ENCODE measurements at places on chromosomes 13 and 19. TPM values are rescaled to one million over a fixed set of nuclear protein-coding genes. Genes with fewer than 3 reads are reported as not detected.

DNA sequence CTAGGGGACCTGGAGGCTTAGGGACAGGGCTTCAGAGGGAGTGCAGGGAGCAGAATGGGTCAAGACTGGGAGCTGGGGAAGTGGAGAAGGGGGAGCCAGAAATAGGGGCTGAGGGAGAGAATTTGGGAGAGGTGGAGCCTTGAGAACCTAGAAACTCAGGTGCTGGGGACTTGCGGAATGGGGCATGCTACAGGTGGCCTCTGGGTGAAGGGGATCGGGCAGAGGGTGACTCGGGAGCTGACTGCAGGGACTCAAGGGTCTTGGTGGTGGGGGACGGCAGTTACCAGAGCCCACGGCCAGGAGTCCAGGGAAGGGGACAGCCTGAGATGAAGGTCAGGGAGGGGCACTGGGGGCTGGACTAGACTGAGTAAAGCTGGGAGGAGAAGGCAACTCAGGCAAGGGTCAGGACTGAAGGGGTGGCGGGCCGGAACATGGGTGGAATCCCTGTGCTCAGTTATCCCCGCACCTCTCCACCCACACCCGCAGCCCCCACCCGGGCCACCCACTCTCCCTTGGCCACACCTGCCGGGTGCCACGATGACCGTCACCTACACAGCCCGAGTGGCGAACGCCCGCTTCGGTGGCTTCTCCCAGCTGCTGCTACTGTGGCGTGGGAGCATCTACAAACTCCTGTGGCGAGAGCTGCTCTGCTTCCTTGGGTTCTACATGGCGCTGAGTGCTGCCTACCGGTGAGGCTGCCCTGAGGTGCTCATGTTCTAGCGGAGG is 628 bp downstream of the BEST2 start:
- no peak for DNase-seq

GRCh38 chr13:75025956-75026355 is 456.0 kb downstream of the TBC1D4 start:
- DNase-seq = no peak

GRCh38 chr13:30295116-30295515 is 12.2 kb downstream of the KATNAL1 start:
- no peak for DNase-seq

DNA sequence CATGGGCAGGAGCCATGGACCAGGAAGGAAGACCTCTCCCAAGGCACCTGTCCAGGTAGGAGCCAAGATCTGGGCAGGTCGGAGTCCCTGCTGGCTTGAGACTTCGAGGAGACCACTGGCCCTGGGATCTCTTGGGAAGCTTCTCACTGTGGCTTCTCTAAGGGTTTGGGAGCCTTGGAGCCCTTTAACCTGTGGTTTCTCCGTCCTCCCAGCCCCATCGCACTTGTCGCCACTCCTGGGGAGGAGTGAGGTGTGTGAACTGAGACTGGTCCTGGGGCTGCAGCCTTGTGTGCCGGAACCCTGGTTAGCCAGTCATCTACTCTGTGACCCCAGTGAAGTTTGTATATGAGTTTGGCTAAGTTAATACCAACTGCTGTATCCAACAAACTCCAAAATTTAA is 8.2 kb downstream of the ZNF805 start:
- no peak for DNase-seq

DNA sequence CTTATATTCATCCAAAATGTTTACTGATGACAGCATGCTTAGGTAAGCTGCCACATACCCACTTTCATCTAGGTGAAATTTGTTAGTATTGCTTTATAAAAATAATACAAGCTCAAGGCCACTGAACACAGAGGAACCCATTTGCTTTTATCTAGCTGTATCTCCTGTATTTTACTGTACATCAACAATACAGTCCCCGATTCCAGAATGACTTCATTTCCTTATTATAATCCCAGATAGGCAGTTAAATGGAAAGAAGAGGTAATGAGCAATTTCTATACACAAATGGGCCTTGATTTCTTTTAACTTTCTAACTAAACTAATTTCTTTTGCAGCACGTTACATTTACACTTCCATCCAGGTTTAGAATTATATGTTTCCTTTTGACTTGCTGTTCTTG is 86.2 kb downstream of the SHISA2 start:
- DNase-seq = no peak

- no peak for DNase-seq
Measured at GRCh38 chr19:51356159-51356801, 9.9 kb downstream of the ETFB start.

- no peak for DNase-seq
Measured at GRCh38 chr13:51825165-51825592, 19.8 kb downstream of the TMEM272 start.

GRCh38 chr19:30890033-30890432 is 459.2 kb downstream of the TSHZ3 start:
- DNase-seq = no peak

Gene RPS16
- total RNA-seq = 1,958 TPM

GRCh38 chr19:57324992-57325391 is 4.7 kb downstream of the ZNF543 start:
- no peak for DNase-seq

GRCh38 chr13:94480672-94481145 is 1.2 kb upstream of the DCT start:
- DNase-seq = peak; percentile 77

DNA sequence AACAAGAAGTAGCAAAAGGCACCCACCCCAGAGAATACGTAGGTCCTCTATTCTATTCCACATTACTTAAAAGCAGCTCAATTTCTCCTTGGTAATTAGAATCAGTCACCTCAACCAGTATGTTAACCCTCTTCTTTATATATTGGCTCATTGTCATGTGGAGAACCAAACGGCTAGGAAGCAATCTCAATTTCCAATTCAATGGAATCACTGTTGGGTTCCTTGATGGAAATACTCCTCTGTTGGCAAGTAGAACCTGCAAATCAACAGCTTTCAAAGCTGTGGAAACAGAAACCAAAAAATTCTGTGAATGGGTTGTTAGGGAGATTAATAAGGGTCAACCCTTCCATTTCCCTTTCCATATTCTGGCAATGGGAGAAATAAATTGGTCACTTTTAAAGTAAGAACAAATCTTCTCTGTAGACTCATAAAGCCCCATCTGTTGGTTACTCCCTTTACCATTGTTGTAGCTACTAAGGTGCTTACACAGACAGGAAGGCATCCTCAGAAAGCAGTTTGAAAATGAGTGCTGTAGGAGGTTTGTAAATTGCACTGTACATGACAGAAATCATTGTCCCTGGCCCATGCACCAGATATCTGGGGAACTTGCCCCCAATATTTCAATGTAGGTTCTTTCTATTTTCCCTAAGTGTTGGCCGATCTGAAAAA is 138.6 kb upstream of the UFM1 start:
- no peak for DNase-seq

DNA sequence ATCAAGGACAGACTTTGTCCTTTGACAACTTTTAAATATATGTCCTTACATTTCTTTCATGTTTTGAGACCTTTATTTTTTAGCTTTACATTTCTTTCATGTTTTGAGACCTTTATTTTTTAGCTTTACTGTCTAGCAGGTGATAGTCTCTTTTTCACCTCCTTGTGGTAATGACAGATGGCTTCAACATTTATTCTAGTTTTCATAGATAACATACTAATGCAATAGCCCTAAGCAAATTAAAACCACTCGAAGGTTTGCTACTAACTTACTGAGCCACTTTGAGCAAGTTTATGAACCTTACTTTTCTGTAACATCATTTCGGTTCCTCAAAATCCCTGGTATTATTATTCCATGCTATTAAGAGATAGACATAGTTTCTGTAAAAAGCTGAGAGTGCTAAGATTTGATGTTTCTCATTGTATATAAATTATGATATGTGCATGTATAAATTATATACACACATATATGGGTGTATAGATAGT is 4.5 kb downstream of the DACH1 start:
- DNase-seq = no peak

DNA sequence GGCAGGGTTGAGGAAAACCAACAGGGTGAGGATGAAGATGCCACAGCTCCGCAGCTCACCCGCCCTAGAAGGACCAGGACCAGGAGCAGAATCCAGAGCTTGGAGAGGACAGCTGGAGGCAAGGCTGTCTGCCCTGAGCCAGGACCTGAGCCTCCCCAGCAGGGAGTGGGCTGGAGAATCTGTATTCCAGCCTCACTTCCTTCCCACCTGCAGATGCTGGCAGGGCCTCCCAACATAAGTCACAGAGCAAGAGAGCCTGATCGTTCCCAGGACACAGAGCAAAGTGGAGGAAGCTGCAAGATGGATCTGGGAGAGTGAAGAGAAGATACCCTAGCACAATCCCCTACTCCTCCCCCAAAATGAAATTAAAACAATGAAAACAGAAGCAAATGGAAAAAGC is 61.7 kb upstream of the WASF3 start:
- DNase-seq = no peak

Gene KLC3
- total RNA-seq = not detected

DNA sequence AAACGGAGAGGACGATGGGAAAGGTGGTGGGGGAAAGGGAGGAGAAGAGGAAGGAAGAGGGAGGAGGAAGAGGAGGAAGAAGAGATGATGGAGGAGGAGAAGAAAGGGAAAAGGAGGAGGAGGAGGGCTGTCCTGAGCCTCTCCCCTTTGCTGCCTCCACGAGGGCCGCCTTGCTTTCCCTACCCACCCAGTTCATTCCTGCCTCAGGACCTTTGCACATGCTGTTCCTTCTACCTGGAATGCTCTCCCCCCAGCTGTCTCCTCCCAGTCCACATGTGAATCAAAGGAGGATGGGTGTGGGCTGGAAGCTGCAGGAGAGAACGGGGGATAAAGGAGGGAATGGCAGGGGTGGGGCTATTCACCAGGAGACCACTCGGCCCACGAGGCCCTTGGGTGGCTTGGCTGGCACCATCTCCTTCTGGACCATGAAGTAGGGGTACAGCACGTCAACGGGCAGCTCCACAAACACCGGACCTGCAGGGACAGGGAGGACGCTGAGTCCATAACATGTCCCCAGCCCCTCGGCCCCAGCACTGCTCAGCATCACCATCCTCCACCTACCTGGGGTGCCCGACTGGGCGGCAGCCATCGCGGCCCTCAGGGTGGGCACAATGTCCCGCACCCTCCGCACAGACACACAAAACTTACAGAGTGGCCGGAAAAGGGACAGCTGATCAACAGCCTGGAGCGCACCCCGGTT is 15.3 kb downstream of the SYDE1 start:
- no peak for DNase-seq

- no peak for DNase-seq
Measured at GRCh38 chr19:32343550-32344262, 1.7 kb upstream of the ZNF507 start.

- DNase-seq = no peak
Measured at GRCh38 chr13:76799696-76800095, 86.5 kb downstream of the KCTD12 start.

- DNase-seq = no peak
Measured at GRCh38 chr13:45718992-45719391, 16.9 kb downstream of the CBY2 start.

- DNase-seq = no peak
Measured at GRCh38 chr19:8054169-8054568, 1.6 kb downstream of the CCL25 start.

- DNase-seq = no peak
Measured at GRCh38 chr19:35295792-35296462, 4.0 kb downstream of the MAG start.

Data from psoas muscle (tissue), 8 donors.